Calu3 (cell line): ENCODE measurements at places on chromosomes 1 and 21. TPM values are rescaled to one million over a fixed set of nuclear protein-coding genes. Genes with fewer than 3 reads are reported as not detected.

Gene KCNC4
- 16.0 and 24.3 TPM in 2 replicates for total RNA-seq

Gene SMPDL3B
- 9.7 and 13.0 TPM in 2 replicates for total RNA-seq

Gene KIF17
- total RNA-seq = not detected in 2 replicates

Gene CD84
- not detected in 2 replicates for total RNA-seq

Gene FCRLA
- not detected in 2 replicates for total RNA-seq

Gene SPOCD1
- 6.3 and 8.4 TPM in 2 replicates for total RNA-seq

Gene TDRD10
- not detected in 2 replicates for total RNA-seq

Gene OR2T33
- not detected in 2 replicates for total RNA-seq

Gene NBPF9
- total RNA-seq = 28.1 and 31.1 TPM in 2 replicates

Gene FCRL1
- not detected in 2 replicates for total RNA-seq

Gene DSTYK
- total RNA-seq = 8.3 and 8.6 TPM in 2 replicates

Gene GNB1
- total RNA-seq = 251 and 252 TPM in 2 replicates
